RPMI8226 (cell line): ENCODE measurements at places on chromosomes 5 and 9.

- DNase-seq: no peak
These were observed 21.0 kb upstream of the MRNIP start for GRCh38 chr5:179879690-179880010.

DNA sequence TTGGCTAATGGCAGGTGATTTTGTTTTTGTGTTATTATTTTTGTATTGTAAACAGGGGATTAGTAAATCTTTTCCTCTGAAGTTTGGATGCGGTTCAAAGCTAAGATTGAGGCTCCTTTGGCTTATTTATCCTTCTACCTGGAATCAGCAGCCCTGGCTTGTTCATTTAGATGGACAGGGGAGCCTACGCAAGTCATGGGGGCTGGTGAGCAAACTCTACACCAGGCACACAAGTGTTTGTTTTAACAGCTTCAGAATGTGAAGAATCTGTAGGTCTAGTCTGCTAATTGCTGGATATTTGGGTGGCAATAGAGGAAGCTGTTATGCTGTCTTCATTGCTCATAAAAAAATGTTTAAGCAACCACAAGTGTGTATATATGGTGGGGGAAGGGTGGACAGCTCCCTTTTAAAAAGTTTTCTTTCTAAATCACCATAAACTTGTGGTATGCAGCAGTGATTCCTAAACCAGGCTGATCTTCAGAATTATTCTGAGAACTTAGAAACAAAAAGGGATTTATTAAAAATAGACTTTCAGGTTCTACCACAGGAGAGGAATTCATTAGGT is 20.7 kb downstream of the ZNF462 start:
- DNase-seq: no peak

- no peak for DNase-seq
These were observed 820.8 kb downstream of the MTRR start for GRCh38 chr5:8689773-8690172.

- no peak for DNase-seq
These were observed 512.6 kb downstream of the RAB3C start for GRCh38 chr5:59095480-59095879.

DNA sequence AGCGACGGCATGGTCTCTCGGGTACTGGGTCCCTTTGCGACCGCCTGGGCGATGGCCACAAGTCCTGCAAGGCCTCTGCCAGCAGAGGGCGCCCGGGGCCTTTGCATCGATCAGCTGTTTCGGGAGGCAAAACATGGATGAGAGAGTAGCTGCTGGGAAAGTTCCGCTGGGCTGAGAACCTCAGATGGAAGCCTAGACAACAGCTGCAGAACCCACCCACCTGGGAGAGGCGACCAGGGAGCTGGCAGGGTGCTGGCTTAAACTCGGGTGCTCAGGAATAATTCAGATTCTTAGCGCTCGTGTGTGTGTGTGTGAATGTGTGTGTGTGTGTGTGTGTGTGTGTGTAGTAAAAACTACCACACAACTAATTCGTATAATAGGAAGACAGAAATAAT is 50.0 kb downstream of the TRIM32 start:
- peak; percentile 66 for DNase-seq

DNA sequence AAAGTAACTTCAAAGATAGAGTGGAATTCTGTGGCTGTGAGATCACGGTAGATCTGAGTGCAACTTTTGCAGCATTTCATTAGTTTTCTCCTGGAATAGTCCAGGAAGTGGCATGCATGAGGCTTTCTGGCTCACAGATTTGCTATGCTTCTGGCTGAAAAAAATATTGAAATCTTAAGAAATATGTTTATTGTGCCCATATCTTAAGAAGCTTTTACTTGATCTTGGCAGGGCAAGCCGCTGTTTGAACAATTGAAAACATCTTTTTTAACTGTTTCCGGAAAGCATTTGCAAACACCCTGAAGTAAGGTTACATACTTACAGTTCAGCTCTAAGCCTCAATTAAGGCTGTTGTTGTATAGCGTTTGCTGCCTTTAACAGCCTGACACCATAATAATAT is 135.7 kb upstream of the GDNF start:
- DNase-seq: no peak

DNA sequence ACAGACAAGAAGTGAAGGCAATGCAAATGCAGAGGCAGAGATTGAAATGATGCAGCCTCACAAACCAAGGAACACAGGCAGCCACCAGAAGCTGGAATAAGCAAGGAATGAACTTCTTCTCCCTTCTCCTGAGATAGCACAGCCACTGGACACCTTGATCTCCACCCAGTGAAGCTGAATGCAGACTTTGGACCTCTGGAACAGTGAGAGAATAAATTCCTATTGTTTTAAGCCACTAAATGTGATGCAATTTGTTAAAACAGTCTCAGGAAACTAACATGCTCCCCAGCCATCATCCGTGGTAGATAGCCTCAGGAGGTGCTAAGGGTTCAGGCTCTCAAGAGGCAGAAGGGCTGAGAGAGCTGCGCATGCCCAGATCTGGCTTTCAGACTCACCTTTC is 512.2 kb upstream of the ZNF608 start:
- no peak for DNase-seq

GRCh38 chr5:139461698-139462097 is 845 bp downstream of the ECSCR start:
- DNase-seq: no peak

- DNase-seq: no peak
These were observed 19.2 kb downstream of the GSN start for GRCh38 chr9:121286973-121287741.

DNA sequence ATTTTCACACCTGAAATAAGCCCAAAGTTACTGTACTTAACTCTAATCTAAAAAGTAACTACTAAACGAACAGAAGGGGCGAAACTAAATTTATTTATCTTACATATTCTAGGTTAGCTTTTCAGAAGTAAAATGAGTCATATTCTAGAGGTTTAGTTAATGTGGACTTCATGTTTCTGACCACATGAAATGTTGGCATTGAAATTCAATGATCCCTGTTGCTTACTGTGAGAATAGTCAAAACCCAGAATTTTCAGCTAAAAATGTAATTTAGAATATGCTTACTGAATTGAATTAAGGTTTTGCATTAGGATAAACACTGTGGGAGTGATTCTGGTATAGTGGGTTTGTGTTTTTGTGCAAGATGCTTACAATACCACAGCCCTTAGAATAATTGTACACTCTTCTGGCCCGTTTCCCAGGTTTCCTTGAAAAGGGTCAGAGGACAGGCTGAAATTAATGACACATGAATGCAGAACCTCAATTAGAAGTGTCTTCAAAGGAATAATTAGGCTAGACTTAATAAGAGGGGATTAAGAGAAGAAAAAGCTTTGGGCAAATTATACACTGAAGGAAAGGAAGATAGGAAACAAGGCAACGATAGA is 1.4 kb upstream of the SNX18 start:
- DNase-seq: no peak

GRCh38 chr5:142826741-142827492 is 56.7 kb downstream of the ARHGAP26 start:
- DNase-seq: peak; percentile 84

GRCh38 chr5:37683072-37683471 is 156.8 kb downstream of the GDNF start:
- no peak for DNase-seq

DNA sequence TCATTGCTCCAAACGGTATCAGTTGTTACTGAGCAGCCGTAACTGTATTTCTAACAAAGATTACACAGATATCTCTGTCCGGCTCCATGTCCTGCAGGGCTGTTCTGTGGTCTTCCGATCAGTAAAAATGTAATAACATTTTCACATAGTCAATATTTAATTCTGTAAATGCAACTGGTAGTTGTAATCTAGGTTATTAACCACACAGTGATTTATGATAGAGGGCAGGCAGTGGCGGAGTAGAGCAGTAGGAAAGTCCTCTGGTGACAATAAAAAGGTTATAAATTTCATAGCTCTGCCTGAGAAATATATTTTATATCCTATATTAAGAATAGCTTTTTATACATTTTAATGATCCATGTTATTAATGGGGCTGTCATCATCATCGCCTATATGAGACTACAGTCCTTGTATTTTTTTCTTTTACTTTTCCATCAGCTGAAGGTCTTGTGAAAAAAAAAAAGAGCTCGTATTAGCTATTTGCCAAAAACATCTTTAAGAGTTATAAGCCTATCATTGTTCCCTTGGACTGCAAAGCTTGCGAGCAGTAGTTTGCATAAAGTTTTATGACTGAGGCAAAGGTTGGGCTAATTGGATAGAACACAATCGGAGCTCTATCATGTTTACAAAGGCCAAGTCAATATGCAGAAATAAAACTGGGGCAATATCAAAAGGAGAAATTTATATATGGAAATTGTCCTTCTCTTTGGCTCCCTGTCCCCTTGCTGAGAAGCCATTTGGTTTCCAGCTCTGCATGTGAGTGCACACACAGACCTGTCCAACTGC is 648.0 kb downstream of the IRX1 start:
- DNase-seq: no peak

DNA sequence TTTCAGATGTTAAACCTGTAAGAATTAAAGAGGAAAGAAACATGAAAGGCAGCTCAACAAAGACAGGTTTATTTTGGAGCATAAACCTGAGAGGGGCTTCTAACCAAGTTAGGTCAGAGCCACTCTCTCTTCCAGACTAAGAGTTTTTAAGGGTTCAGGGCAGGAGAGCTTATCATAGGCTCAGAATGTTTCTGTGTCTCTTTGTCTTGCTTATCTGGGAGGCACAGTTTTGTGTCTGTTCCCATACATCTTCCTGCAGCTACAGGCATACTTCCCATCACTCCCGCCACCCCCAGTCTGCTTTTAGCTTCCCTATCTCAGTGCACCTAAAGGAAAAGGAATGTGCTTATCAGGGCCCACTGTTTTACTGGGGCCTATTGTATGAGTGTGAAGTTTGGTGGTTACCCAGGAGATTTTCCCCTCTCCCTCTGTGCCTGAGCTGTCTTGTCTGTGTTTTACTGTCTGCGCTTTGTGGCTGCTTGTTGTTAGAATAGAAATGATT is 21.9 kb downstream of the CD14 start:
- DNase-seq: no peak

GRCh38 chr9:17422994-17423680 is 155.7 kb upstream of the SH3GL2 start:
- DNase-seq: no peak

- DNase-seq: no peak
These were observed 116.4 kb downstream of the BAAT start for GRCh38 chr9:101268426-101268825.

DNA sequence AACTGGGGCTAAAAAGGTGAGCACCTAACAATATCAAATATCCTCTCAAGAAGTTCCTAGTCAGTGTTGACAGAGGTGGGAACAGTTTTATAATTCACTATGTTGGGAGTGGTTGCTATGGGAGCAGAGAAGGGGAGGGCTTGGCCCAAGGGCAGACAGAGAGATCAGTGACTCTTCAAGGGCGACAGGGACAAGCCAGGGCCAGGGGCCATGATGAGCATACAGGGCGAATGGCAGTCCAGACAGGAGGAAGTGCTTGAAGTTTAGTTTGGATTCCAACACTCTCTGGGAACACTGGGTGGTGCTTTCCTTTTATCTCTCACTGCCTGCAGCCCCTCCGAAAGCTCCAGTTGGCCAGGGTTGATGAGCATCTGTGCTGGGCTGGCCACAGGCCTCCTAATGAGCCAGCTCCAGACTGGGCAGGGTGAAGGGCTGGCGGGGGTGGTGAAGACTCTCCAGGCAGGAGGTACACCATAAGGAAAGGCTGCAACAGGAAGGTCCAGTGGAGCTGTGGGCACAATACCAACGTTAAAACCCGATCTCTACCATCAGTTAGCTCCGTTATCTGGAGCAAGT is 111.3 kb downstream of the TMEM174 start:
- DNase-seq: no peak

GRCh38 chr5:45402804-45403455 is 293.2 kb downstream of the HCN1 start:
- no peak for DNase-seq

DNA sequence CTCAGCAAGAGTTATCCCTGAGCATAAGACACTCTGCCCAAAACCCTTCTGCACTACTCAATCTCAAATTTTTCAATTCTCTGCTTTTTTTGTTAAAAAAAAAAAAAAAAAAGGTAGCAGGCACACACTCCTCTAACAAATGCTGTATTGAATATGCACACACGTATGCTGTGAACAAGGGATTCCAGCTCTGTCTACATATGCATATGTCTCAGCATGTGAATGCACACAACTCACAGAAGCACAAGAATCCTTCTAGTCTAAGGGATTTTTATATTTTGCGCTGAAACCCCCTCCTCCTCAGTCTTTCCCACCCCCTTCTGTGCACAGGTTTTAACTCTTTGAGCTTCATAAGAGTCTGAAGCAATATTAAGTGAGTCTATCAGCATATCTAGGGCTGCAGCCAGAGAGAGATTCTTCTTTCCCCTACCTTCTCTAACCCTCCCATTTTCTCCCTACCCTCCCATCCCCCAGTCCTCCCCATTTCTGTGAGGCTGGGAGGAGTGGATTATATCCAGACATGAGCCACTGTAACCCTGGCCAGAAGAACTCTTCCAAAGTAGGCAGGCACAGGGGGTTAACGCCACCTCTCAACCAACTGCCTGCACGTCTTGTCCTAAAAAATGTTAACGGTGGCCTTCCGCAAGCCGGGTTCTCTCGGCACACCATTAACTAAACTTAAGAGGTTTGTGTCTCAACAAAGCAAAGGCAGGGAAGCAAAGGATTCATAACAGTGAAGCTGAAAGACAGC is 1.0 kb downstream of the GABRB2 start:
- no peak for DNase-seq

GRCh38 chr5:18850216-18850615 is 1137.8 kb downstream of the CDH18 start:
- DNase-seq: no peak

- DNase-seq: no peak
These were observed 118.7 kb upstream of the CCDC112 start for GRCh38 chr5:115415143-115415491.

GRCh38 chr5:122741681-122742080 is 33.2 kb upstream of the SNX2 start:
- no peak for DNase-seq

GRCh38 chr9:88897081-88897480 is 94.2 kb upstream of the S1PR3 start:
- DNase-seq: no peak

DNA sequence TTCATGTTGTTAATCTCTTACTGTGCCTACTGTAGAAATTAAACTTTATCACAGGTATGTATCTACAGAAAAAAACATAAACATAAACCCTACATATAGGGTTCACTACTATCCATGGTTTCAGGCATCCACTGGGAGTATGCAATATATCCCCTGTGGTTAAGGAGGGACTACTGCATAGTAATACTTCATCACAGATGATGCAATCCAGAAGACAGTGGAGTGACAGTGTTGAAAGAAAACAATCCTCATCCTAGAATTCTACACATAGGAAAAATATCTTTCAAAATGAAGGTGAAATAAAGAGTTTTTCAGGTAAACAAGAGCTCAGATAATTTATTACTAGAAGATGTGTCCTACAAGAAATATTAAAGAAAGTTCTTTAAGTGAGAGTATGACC is 105.9 kb downstream of the HOMER1 start:
- DNase-seq: no peak

- no peak for DNase-seq
These were observed 157.4 kb downstream of the MUSK start for GRCh38 chr9:110825950-110826349.

- DNase-seq: no peak
These were observed 356.0 kb upstream of the ISL1 start for GRCh38 chr5:51027271-51027670.

- no peak for DNase-seq
These were observed 35.8 kb downstream of the IZUMO3 start for GRCh38 chr9:24509850-24510249.
